Heart left ventricle (tissue), 16 donors: ENCODE measurements at places on chromosomes 6 and 20. TPM values are rescaled to one million over a fixed set of nuclear protein-coding genes. Genes with fewer than 3 reads are reported as not detected.

The NKAPL gene
- 4.0 TPM for total RNA-seq

The MUC22 gene
- total RNA-seq: 0.18 TPM

The TUBB1 gene
- 0.25 TPM for total RNA-seq

The POU5F1 gene
- 0.16 TPM for total RNA-seq

The POM121L2 gene
- total RNA-seq: not detected

DNA sequence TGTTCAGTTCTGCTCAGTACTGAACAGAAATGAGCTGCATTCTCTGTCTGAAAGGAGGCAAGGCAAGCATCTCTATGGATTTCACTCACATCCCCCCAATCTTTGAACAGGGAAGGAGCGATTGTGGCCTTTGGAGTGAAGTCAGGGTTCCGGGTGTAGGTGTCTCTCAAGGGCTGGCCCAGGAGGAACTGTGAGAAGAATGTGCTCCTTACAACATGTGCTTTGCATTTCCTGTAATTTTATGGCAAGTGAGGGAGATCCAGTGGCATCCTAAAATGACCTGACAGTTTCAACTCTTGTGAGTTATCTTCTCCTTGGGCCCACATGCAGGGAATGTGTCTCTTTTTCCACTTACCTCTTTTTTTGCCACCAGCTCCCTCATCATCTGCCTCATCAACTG lies 63.0 kb upstream of the RIN2 start:
- H3K27ac ChIP-seq: no peak overlapping the region
- H3K4me3 ChIP-seq: no peak overlapping the region
- H3K27me3 ChIP-seq: no peaks in the 10 kb centered on the region
- no peak for DNase-seq
- no peaks in the 10 kb centered on the region for H3K36me3 ChIP-seq

- peak; percentile 89 for DNase-seq
- H3K27ac ChIP-seq: peak within 1 kb of the TSS; percentile 93
- H3K36me3 ChIP-seq: peaks cover 10% of the 10 kb centered on the region
- H3K4me1 ChIP-seq: peaks cover 23% of the 10 kb centered on the region
Measured at GRCh38 chr6:75243333-75244062, at the start of gene COX7A2. Gene COX7A2, minus strand, starts transcription at chr6:75243801. Its CDS starts 67 bp downstream, at chr6:75243734.

DNA sequence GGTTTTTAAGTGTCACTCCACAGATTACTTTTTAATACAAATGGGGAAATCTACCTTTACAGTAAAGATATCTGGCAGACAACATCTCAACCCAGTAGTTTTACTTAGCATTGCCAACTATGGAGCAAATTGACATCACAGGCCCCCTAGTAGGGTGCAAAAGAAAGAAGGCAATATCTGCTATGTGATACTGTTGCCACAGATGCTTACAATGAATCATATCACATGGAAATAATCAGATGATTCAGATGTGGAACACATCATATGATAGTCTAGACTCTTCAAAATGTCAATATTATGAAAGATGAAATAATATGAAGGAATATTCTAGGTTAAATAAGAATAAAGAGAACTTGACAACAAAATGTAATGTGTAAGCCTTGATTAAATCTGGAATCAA lies 322.5 kb downstream of the BMP2 start:
- no peaks in the 10 kb centered on the region for H3K36me3 ChIP-seq
- DNase-seq: no peak
- no peaks in the 10 kb centered on the region for H3K4me1 ChIP-seq
- H3K27ac ChIP-seq: no peak overlapping the region
- no peaks in the 10 kb centered on the region for H3K27me3 ChIP-seq

DNA sequence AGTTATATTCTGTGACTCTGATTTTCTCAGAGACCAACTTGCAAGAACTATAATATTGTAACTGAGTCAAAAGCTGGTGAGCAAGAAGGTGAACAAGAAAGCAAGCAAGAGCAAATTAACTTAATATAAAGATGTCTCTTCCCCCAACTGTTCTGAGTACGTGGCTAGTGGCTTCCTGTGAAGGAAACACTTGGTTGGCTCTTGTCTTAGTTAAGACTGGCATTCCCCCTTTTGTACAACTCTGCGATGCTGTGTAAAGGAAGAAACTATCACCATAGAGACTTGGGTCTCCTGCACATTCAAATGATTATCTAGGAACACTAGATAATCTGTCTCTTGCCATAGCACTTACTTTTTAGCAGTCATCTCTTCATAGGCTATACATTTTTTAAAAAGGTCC lies 47.3 kb upstream of the TNFAIP3 start:
- DNase-seq: no peak
- no peaks in the 10 kb centered on the region for H3K4me1 ChIP-seq
- no peak overlapping the region for H3K4me3 ChIP-seq

DNA sequence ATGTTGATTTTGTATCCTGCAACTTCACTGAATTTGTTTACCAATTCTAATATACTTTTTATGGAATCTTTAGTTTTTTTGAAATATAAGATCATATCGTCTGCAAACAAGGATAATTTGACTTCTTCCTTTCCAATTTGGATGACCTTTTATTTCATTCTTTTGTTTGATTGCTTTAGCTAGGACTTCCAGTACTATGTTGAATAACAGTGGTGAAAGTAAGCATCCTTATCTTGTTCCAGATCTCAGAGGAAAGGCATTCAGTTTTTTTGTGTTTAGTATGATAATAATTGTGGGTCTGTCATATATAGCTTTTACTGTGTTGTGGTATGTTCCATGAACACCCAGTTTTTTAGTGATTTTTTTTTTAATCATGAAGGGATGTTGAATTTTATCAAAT lies 75.7 kb downstream of the GCLC start:
- DNase-seq: no peak
- no peak overlapping the region for H3K27ac ChIP-seq
- no peaks in the 10 kb centered on the region for H3K27me3 ChIP-seq
- no peaks in the 10 kb centered on the region for H3K36me3 ChIP-seq

DNA sequence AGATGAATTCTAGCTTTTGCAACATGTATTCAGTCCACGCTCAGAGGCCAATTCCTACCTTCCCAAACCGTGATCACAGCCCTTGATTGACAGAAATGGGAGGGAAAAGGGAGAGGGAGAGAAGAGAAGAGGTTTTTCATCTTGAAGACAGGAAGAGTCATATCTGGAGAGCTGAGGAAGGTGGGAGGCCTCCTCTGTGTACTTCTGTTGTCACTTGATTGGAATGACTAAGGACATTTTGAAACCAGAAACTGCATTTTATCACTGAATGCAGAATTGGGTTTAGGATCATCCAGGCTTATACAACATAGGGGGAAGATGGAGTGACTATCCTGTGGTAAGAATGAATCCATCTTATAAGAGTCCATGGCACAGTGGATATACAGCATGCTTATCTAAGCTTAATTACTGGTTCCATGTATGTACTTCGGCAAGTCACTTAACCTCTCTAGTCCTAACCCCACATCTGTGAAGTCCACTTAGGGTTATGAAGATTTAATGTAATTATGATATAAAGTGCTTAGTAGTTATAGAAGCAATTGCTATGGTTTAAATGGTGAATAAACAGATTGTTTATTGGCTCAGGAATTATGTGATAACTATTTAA lies 144.0 kb downstream of the BCKDHB start:
- H3K27me3 ChIP-seq: no peaks in the 10 kb centered on the region
- H3K27ac ChIP-seq: no peak overlapping the region
- no peak overlapping the region for H3K4me3 ChIP-seq
- no peak for DNase-seq

GRCh38 chr6:27406085-27406484 lies 17.5 kb downstream of the ZNF391 start:
- H3K36me3 ChIP-seq: no peaks in the 10 kb centered on the region
- H3K27ac ChIP-seq: no peak overlapping the region
- no peaks in the 10 kb centered on the region for H3K27me3 ChIP-seq

DNA sequence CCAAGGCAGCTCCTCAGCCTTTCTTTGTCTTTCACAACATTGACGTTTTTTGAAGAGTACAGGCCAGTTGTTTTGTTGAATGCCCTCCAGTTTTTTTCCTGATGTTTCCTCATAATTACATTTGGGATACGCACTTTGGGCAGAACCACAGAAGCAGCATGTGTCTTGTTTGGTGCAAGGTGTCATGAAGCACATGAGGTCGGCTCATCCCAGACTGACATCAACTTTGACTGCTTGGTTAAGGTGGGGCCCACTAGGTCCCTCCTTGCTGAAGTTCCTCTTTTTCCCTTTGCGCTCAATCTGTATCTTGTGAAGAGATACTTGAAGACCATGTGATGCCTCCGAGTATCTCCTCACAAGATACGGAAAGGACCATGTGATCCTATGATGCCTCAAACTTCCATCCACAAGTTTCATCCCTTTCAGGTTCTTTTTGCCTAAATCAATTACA lies 10.5 kb downstream of the SNAI1 start:
- H3K36me3 ChIP-seq: no peaks in the 10 kb centered on the region
- DNase-seq: no peak
- no peaks in the 10 kb centered on the region for H3K27me3 ChIP-seq
- H3K27ac ChIP-seq: no peak overlapping the region
- H3K4me1 ChIP-seq: peaks cover 21% of the 10 kb centered on the region
- H3K4me3 ChIP-seq: no peak overlapping the region

- no peak overlapping the region for H3K27ac ChIP-seq
- no peaks in the 10 kb centered on the region for H3K4me1 ChIP-seq
- H3K36me3 ChIP-seq: no peaks in the 10 kb centered on the region
- no peak overlapping the region for H3K4me3 ChIP-seq
- no peak for DNase-seq
- no peaks in the 10 kb centered on the region for H3K27me3 ChIP-seq
Measured at GRCh38 chr6:123769431-123769830, 34.2 kb upstream of the NKAIN2 start.

- no peak overlapping the region for H3K4me3 ChIP-seq
- no peak overlapping the region for H3K27ac ChIP-seq
- no peaks in the 10 kb centered on the region for H3K27me3 ChIP-seq
- H3K36me3 ChIP-seq: peaks cover 64% of the 10 kb centered on the region
Measured at GRCh38 chr20:25301357-25301920, 53.6 kb downstream of the PYGB start.

DNA sequence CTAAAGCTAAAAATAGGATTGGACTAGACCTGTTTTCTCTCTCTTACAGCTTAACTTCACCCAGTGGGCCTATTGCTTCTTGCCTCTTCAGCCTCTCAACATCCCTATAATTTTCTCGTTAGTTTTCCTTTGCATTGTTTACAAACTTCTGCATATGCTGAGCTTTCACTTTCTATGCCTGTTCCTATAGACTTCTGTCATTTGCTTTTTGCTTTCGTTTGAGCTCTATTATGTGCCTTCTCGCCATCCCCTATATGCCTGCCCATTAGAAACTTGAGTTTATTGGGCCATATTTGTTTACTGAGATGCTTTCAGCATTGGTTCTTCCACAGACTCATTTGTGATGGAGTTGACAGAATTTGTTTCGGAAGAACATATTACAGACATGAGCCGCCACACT lies 40.9 kb downstream of the NCOA7 start:
- no peaks in the 10 kb centered on the region for H3K27me3 ChIP-seq
- no peak for DNase-seq

DNA sequence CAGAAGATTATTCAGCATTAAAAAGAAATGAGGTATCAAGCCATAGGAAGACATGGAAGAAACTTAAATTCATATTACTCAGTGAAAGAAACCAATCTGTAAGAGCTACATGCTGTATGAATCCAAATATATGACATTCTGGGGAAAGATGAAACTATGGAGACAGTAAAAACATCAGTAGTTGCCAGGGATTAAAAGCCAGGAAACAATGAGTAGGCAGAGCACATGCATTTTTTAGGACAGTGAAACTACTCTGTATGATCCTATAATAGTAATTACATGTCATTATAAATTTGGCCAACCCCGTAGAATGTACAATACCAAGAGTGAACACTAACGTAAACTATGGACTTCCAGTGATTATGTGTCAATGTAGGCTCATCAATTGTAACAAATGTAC lies 92.8 kb upstream of the RNF217 start:
- H3K4me1 ChIP-seq: no peaks in the 10 kb centered on the region
- no peak for DNase-seq
- no peak overlapping the region for H3K4me3 ChIP-seq
- no peak overlapping the region for H3K27ac ChIP-seq
- H3K27me3 ChIP-seq: no peaks in the 10 kb centered on the region

GRCh38 chr6:11824986-11825385 lies 46.4 kb upstream of the ADTRP start:
- H3K4me1 ChIP-seq: no peaks in the 10 kb centered on the region
- no peaks in the 10 kb centered on the region for H3K27me3 ChIP-seq
- H3K36me3 ChIP-seq: no peaks in the 10 kb centered on the region
- no peak for DNase-seq

DNA sequence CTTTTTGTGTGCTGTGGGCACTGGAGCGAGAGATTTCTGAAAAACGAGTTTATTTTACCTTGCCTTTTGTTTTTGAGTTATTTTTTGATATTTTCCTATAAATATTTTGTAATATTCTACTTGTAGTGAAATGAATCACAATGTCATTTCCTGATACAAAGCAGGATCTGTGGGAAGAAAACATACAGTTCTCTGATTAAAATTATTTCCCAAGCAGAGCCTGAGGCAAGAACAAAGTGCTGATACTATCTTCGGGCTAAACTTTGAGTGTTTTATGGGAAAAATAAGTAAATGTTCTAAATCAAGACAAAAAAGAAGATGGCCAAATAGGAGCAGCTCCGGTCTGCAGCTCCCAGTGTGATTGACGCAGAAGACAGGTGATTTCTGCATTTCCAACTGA lies 33.7 kb upstream of the ELOVL5 start:
- H3K36me3 ChIP-seq: no peaks in the 10 kb centered on the region
- DNase-seq: no peak
- H3K4me3 ChIP-seq: no peak overlapping the region
- H3K27ac ChIP-seq: no peak overlapping the region
- H3K27me3 ChIP-seq: no peaks in the 10 kb centered on the region

- no peak overlapping the region for H3K27ac ChIP-seq
- H3K4me1 ChIP-seq: no peaks in the 10 kb centered on the region
- H3K36me3 ChIP-seq: no peaks in the 10 kb centered on the region
- no peak for DNase-seq
Measured at GRCh38 chr6:76982476-76983199, 480.7 kb downstream of the HTR1B start.

- DNase-seq: no peak
- H3K4me1 ChIP-seq: peaks cover 51% of the 10 kb centered on the region
- H3K36me3 ChIP-seq: no peaks in the 10 kb centered on the region
- H3K27me3 ChIP-seq: no peaks in the 10 kb centered on the region
- H3K4me3 ChIP-seq: no peak overlapping the region
- no peak overlapping the region for H3K27ac ChIP-seq
Measured at GRCh38 chr6:15475872-15476271, 187.0 kb downstream of the DTNBP1 start.
